KG1 (cell line): ENCODE measurements at places on chromosomes 6 and 20.
A peak's percentile ranks its signal among the peaks of the same experiment; 100 is the strongest.

GRCh38 chr6:104325341-104326172 lies 534.2 kb downstream of the HACE1 start:
- DNase-seq, result no peak

GRCh38 chr6:163992701-163993100 lies 578.2 kb downstream of the QKI start:
- no peak for DNase-seq

GRCh38 chr20:50372770-50373088 lies 137.5 kb upstream of the PTPN1 start:
- DNase-seq, result no peak

- DNase-seq, result no peak
Measured at GRCh38 chr6:45577836-45578504, 200.2 kb upstream of the SUPT3H start.

DNA sequence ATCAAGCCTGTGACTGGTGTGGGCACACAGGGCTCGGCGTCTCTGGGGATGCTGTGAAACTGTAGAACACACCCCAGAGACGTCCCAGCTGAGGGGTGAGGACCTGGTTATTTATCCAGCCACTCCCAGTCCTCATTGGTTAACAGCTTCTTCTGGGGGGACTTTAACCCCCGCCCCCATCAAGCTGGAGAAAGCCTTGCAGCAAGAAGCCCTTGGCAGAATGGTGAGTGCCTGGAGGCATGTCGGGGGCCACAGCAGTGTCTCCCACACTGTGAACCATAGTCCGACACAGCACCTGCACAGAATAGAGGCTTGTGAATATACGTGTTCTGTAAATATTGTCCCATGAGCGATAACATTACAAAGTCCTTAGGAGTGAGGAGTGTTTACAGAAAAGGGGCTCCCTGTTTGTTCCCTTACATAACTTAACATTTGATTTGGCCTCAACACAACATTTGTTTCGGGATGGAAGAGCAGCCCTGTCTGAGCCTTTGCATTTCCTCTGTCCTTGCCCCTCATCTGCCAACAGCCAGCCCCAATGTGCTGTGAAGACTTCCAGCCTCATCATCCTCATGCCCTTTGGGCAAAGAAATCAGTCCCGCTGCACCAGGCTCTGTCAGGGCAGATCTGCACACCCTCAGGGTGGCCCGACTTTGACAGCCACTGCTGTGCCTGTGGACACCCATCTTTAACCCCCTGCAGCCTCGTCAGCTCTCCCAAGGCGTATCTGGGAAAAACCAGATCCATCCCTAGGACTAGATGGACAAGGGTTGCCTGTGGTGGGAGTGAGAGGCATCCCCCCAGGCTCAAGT lies 2.2 kb upstream of the RRBP1 start:
- DNase-seq, result no peak

DNA sequence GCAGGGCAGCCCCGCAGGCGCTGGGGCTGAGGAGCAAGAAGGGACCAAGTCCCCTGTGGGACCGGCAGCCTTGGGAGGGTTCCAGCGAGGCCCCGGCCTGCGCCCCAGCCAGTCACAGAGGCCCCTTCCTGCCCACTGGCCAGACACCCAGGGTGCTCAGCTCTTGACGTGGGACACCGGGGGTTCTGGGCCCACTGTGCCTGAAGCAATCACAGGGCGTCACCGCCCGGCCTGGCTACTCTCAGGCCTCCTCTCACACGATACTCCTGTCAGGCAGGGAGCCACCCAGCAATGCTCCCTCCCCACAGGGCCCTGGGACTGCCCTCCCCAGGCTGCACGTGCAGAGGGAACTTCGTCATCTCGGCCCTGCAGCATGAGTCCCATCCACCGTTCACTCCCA lies 14.5 kb downstream of the TAF4 start:
- no peak for DNase-seq

GRCh38 chr6:112886415-112886814 lies 539.3 kb downstream of the RFPL4B start:
- DNase-seq, result no peak

GRCh38 chr6:112050429-112050828 lies 3.5 kb upstream of the CCN6 start:
- DNase-seq, result no peak

DNA sequence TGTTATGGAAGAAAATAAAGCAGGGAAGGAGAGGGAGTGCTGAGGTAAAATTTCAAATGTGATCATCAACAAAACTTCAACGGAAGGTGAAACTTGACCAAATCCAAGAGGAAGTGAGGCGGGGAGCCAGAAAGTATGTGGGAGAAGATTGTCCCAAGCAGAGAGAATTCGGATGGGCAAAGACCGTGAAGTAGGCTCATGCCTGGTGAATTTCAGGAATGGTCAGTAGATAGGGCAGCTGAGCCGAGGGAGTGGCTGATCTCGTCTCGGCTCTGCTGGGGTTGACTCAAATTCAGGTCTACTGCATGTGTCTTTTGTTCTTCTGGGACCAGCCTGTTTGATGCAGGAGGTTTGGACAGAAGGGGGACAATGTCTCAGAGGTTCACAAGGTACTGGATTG lies 7.0 kb upstream of the CSNK2A1 start:
- no peak for DNase-seq

- DNase-seq, result no peak
Measured at GRCh38 chr6:107266563-107266962, 151.2 kb upstream of the BEND3 start.

- DNase-seq, result no peak
Measured at GRCh38 chr6:41732591-41733359, 2.6 kb downstream of the TFEB start.

DNA sequence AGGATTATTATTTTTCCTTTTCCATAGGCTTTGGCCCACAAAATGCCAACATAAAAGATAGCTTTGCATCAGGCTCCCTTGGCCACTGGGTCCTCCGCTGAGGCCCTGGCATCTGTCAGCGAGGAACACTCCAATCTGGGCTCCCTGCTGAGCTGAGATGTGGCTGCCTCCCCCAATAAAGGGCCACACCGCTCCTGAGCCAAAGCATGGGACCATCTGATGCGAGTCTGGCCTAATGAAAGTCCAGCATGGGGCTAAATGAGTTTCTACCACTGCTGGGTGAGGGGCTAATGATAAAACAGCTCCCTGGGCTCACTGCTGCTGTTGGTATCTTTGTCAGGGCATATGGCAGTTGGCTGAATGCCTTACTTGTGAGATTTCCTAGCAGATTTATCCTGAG lies 817.5 kb upstream of the SLC35B3 start:
- no peak for DNase-seq

GRCh38 chr6:109023356-109023925 lies 71.2 kb downstream of the SESN1 start:
- no peak for DNase-seq

GRCh38 chr6:82493467-82493866 lies 129.8 kb downstream of the TPBG start:
- no peak for DNase-seq

GRCh38 chr6:41073968-41074691 lies 1.4 kb downstream of the NFYA start:
- DNase-seq, result peak; percentile 23

DNA sequence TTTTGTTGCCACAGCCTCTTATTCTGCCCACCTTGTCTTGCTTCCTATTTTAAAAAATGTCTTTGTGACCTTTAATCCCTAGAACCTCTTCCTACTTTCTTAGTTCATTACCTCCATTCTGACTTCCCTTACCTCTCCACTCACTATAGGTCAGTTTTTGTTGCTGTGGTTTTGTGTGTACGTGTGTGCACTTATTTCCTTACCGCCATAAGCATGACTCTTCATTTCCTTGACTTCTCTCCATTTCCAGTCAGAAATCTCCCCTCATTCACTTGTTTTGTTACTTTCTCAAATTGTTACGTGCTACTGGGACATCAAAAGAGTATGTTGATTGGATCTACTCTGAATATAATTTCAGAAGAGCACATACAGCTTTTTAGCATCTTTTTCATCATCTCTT lies 26.6 kb downstream of the SF3B5 start:
- DNase-seq, result no peak

DNA sequence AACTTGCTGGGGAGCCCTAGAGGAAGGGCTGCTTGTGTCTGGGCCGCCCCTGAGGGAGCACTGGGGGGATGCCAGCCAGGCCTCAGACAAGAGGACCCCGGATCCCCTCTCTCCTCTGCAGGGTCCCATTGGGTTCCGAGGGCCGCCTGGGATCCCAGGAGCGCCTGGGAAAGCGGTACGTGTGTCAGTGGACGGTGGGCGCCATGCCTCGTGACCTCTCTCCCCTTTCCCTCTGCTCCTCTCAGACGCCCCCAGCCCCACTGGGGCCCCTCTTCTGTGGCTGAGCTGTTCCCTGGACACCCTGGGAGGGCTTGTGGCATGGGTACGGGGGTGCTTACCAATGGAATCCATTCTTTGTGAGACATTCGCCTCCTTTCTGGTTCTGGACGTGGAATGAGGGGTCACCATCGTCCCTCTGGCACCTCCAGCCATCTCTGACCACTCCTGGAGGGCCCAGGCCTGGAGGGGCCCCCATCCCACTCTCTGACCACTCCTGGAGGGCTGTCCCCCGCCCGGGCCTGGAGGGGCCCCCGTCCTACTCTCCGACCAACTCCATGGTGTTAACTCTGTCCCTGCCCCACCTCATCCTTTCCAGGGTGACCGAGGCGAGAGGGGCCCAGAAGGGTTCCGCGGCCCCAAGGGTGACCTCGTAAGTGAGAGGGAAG lies 9.9 kb downstream of the COL9A3 start:
- no peak for DNase-seq

DNA sequence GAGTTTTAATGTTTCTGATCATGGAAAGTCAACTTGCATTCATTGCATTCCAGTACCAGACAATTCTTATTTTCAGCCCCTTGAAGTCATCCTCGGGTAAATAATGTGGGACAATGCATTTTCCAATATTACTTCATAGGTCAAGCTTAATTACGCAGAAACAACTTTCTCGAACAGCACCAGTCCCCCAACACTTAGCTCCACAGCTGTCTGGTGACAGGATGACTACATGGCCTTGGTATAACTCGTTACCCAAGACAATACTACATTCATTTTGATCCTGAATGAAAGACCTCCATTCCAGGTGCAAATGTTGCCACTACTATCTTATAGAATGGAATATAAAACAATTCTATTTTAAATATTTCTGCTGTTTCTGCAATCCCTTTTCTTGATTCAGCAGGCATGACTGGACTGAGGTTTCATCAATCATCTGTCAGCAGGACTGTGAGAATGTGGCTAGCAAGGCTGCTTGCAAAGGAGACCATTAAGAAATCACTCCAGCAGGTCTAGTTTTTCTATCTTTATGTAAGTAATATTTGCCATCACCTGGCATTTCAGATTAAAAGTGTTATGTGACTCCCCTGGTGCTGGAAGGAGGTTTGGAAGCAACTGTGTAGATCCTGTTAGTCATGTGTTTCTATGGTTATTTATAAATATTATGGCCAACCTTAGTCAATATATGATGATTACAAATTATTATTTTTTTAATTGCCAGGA lies 147.9 kb downstream of the HAO1 start:
- DNase-seq, result no peak

DNA sequence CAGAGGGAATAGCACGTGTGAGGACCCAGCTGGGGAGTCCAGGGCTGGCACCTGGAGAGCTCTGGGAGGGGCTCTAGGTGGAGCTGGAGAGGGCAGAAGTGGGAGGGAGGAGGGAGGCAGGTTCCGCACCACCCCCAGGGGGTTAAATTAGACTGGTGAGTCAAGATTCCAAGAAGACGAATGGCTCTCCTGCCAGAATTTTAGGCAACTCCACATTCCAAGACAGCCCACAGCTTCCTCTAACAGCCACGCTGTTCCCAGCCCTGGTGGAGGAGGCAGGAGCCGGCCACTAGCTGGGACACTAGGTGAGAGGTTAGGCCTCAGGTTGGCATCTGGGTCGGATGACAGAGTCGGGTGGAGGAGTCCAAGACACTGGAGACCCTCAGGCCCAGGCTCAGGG lies 60.2 kb downstream of the TFAP2C start:
- DNase-seq, result no peak

- DNase-seq, result no peak
Measured at GRCh38 chr6:40389254-40389653, 197.9 kb downstream of the LRFN2 start.

DNA sequence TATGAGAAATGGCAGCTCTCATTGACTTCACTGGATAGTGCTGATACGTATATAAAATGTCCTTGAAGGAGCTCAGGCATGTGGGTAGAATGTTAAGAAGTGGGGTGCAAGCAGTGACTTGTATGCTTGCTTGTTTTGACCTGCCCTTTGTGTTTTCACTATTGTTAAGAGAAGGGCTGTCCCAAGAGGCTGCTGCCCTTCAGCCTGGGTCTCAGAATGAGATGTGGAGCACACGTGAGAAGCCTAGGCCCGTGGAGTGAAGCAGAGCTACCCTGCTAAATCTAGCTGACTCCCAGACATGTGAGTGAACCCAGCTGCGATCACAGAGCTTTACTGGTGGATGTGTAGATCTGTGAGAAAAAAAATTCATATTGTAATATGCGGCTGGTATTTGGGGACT lies 305.3 kb upstream of the RGS17 start:
- no peak for DNase-seq

DNA sequence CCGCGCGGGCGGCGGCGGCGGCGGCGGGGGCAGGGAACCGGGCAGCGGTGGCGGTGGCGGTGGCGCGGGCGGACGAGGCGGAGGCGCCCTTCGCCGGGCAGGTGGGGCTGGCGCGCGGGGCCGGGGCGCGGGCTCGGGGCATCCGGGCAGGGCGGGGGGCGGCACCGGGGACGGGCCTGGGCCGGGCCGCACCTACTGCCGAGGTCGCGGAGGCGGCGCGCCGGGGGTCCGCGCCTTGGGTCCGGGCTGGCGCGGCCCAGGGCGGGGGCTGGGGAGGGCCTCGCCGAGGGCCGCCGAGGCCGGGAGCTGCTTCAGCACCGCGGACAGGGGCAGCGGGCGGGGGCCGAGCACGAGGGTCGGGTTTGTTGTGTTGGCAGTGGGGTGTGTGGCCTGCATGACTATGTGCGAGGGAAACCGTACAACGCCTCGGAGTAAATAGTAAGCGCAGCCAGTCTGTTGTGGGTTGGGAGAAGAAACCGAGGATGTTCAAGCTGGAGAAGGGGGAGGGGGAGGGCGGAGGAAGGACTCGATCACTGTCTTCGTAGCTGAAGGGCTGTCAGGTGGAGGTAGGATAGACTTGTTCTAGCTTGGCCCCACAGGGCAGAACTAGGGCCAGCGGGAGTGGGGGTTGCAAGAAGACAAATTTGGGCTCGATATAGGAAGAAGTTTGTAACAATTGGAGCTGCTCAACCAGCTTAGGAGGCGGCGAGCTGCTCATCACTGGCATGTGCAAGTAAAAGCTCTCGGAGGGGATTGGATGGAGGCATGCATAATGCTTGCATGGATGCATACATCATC lies 593 bp downstream of the MMP24 start:
- DNase-seq, result no peak
